ENCODE measurements at places on chromosomes 5 and 9.

DNA sequence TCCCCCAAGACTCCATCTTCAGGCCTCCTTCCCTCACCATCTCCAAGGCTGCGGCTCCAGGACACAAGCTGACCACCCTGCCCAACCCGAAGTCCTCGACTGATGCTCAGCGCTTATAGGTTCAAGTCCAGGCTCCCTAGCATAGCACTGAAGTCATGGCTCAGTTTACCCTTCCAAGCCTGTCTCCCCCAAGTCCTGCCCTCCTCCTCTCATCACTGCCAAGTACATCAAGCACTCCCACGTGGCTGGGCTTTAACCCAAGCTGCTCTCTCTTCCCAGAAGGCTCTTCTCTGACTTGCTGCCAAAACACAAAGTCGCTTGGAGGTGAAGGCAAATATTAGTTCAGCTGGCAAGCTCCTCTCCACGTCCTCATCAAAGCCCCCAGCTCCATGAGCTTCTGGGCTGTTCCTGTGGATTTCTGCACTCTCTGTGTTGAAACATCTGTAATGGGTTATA lies 22.1 kb upstream of the MARCHF6 start:
- DNase-seq: no peak

GRCh38 chr9:93967020-93967803 lies 12.1 kb upstream of the BARX1 start:
- DNase-seq: no peak

DNA sequence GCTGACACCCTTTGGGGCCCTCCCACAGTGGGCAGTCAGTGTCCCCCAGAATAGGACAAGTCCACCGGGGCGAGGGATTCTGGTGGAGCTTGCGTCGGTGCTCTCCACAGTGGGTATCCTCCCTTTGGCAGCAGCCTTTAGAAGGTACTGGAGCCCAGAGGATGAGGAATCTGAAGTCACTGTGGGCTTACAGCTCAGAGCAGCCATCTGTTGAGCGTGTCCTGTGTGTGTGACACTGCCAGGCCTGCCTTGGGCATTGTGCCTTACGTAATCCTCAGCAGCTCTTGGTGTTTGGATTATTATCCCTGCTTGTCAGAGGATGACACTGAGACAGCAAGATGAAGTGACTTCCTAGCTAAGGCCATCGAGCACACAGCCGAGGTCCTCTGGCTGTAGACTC lies 12.6 kb downstream of the URM1 start:
- DNase-seq: no peak

- DNase-seq: no peak
These were observed 140.5 kb downstream of the SLIT3 start for GRCh38 chr5:169160405-169160901.

DNA sequence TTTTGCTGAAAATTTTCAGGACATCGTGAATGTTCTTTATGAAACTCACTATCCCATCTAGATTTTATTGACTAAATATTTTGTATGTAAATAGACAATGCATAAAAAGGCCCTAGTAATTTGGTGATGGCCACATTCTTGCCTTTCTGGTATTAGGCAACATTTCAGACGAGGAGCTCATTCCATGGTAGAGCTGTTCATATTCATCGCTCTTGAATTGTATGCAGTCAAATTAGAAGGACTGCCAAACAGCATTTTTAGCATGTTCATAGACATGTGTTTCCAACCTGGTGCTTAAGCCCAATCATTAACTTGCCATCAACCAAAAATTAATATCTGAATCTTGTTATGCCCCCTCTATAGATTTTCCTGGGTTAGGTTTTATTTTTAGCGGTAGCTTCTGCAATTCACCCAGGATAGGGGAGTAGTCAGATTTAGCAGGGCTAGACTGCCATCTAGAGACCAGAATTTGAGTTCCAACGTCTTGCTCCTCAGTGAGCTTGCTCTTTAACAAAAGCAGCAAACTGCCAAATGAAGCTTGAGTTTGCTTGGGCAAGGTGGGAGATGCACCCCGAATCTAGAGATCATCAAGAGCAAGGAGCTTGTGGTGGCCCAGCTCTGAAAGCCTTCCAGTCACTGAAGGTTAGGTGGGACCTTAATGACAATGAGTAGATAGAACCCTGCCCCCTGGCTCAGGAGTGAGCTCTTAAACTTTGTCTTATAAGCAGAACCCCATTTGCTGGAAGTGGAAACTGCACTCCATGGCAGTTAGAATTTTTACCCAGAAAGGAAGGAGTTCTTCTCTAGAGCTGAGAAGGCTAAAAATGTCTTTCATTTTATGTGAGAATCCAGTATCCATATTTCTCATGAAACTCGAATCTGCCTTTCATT lies 456.2 kb downstream of the RASEF start:
- DNase-seq: no peak

DNA sequence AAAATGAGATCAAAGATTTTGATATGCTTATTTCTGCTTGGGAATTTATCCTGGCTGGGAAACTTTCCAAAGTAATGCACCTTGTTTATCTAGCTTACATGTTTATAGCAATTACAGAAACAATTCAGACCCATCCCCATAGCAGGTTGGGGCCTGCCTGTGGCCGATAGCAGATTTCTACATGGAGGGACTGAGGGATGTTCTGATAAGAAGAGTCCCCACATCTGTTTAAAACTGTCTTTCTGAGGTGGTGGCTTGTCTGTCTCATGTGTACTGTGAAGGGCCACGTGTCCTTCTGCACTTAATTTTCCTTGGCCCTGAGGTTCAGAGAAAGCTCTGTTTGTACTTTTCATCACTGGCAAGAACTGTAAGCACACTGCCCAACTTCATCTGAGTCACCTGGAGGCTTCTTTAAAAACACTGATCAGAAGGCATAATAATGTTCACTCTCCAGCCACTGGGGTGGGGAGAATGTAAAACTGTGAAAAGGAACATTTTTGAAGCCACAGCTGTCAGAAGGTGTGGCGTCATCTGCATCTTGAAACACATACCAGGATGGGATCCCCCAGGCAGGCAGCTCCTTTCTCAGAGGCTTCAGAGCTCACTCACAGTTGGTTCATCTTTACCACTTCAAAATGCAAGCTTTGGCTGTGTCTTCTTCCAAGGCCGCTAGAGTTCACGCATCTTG lies 80.3 kb downstream of the MAP1B start:
- no peak for DNase-seq
